ENCODE measurements at places on chromosomes 2 and 18. TPM values are rescaled to one million over a fixed set of nuclear protein-coding genes. Genes with fewer than 3 reads are reported as not detected.
A peak's percentile ranks its signal among the peaks of the same experiment; 100 is the strongest.

The RPRM gene
- not detected for polyA plus RNA-seq

- DNase-seq = peak; percentile 64
These were observed 159.2 kb upstream of the SCN7A start for GRCh38 chr2:166653185-166653813.

The TMEM237 gene
- polyA plus RNA-seq = 29.4 TPM

The MC2R gene
- not detected for polyA plus RNA-seq

The DPP10 gene
- polyA plus RNA-seq = not detected

DNA sequence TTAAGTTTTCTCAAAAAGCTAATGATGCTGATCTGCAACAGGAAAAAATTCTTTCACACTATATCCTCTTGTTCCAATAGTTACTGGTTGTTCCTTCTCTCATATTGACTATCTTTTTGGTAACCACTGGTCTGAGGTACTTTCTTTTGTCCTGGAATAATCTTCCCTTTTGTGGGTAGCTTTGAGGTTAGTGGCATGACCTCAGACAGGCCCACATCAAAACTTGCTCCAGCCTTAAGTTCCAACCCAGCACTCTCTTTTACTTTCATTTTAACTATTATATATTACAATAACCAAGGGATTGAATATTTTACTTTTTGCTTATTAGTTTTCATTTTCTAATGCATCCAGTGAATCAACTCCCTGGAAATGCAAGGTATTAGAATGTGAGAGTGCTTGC, 9.5 kb downstream of the REG1A start:
- DNase-seq = no peak

The CYP1B1 gene
- polyA plus RNA-seq = 0.65 TPM

DNA sequence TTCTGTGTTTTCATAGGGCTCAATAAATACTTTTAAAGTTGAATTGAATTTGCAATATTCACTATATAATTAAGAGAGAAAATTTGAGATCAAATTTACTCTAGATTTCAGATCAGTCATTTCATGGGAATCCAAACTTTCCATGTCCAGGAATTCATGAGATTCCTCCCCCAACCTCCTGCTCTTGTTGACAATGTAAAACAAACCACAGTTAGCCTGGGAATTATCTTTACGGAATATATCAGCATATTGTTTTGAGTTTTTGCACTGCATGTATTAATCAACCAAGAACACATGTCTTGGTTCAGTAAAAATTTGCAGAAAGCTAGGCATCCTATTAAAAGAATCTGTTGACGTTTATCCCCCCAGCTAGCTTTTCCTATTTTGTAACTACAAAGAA, 42.3 kb downstream of the CYP1B1 start:
- no peak for DNase-seq

The ASPRV1 gene
- polyA plus RNA-seq = 0.14 TPM

- peak; percentile 85 for DNase-seq
These were observed 41.7 kb upstream of the SLC3A1 start for GRCh38 chr2:44233450-44234128.

DNA sequence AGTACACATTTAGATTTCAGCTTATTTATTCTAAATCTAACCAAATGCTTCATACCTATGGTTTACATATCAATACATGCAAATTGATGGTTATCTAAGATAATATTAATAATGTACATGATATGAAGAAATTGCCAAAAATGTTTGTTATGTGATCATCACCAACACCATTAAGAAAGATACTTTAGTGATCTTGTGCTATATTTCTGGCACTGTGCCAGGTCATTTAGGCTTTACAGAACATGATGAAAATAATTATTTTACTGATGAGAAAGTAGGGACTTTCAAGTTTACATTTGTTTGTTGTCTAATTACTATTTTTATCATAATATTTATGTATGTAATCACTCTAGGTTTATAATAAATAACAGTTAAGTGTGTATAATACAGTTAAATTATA, 158.3 kb downstream of the GULP1 start:
- DNase-seq = no peak

DNA sequence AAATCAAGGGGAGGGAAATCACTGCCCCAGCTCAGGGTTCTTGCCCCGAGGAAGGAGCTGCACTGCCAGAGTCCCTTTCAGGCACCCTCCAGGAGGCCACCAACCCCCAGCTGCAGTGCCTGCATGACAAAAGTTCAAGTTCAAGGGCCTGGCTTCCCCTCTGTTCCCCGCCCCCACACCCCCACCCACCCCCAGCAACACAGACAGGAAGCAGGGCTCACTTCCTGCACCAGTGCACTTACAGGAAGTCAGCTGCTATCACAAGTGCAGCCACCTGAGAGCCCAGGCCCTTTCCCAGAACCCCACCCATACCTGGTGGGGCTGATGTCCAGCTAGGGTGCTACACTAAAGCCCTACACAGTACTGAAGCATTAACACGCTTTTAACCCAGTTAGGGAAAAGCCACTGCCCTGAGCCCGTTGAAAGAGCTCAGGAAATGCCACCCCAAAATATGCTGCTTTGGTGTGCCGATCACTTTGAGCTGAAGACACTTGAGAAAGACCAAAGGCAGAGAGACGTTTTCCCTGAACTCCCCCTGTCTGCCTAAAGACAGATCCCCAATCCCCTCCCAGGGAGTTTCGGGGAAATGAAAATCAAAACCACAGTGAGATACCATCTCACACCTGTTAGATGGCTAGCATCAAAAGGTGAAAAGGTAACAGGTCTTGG, 109.9 kb upstream of the CAB39 start:
- DNase-seq = no peak

DNA sequence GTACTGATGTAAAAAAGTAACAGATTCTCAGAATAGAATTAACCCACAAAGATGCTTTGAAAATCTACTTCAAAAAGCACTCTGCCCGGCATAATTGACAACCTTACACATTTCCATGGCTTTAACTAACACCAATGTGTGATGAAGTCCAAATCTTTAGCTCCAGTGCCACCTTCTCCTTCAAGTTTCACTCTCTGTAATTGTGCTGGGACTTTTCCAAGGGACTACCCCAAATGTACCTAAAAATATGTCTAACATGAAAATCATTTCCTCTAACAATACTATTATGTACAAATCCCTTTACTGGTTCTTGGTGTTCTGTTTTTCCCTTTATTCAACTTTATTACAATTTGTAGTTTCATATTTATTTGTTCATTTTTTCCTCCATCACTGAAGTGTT, 20.6 kb upstream of the UBE2E3 start:
- no peak for DNase-seq

The PCARE gene
- polyA plus RNA-seq = not detected

DNA sequence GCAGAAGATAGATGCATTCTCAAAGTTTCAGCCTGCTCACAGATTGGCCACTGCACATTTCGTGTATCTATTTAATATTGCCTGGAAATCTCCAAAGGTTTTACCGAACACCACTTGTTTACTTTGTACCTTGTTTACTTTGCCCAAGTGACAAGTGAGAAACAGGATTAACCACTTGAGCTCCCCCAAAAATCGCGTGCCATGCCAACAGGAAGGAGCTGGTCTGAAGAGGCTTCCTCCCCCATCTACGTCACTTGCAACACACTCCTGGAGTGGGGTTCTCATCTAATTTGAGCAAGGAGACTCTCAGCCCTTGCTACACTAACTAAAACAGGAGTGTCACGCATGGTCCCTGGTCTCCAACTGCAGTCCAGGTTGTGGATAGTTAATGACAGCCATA, 212.5 kb upstream of the TMEM200C start:
- DNase-seq = no peak

The C18orf63 gene
- not detected for polyA plus RNA-seq

DNA sequence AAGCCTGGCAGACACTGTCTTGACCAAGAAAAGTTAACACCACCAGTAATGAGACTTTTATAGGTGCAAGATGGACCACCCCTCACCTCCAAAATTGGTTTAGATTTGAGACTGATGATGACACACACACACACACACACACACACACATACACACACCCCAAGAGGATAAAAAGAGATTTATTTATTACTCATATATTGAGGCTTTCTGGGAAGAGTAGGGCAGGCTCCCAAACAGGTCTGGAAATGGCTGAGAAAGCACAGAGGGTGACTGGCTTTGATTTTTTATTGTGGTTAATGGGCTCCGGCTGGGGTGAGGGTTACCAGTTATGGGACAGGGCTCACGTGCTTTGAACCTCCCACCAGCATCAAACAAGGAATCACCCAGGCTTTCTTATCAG, 54.2 kb upstream of the ADAM23 start:
- DNase-seq = no peak

- no peak for DNase-seq
These were observed 14.1 kb upstream of the KLF11 start for GRCh38 chr2:10028988-10029874.

DNA sequence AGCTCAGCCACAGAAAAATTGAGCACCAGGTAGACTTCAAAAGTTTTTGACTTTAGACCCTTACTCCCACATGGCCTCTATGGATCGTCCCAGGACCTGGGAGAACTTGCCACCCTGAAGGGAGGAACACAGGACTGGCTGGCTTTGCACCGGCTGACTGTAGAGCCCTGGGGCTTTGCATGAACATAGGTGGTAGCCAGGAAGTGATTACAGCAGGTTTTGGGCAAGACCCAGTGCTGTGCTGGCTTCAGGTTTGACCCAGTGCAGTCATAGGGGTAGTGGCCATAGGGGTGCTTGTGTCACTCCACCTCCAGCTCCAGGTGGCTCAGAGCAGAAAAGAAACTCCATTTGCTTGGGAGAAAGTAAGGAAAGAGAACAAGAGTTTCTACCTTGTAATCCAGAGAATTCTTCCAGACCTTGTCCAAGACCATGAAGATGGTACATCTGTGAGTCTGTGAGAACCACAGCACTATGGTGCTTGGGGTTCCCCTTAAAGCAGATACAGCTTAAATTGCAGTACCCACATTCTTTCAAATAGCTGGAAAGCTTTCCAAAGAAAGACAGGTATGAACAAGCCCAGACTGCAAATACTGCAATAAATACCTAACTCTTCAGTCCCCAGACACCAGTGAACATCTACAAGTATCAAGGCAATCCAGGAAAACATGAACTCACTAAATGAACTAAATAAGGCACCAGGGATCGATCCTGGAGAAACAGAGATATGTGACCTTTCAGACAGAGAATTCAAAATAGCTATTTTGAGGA, 13.0 kb upstream of the SESTD1 start:
- no peak for DNase-seq

DNA sequence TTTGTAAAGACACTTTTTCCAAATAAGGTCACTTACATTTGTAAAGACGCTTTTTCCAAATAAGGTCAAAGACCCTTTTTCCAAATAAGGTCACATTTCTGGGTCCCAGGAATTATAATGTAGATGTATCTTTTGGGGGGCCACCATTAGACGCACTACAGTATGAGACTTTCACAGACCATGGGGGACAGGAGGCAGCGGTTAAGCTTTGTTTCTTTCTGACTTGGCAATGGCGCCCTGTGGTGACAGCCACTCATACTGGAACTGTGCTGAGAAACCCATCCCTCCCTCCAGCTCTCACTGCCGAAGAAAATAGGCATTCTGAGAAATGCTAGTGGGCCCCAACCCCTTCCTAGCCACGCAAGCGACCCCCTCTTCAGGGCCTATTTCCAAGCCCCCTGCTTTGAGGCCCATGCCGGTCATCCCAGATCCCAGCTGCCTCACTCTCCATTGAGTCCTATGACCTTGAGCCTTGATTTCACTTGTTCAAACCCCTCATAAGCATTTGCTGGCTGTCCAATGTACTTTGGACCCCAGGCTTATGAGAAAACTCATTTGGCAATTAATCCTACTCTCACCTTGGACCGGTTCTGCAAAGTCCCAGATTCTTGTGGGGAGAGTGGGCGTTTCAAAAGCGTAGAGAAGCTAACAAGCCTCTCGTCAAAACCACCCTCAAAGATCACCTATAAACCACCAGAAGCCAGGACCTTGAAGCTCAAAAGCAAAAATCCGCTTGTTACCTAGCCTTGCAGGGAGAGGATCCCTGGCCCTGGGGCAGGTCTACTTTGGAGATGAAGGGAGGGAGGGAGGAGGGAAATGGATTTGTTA, 11.3 kb upstream of the SPATA3 start:
- DNase-seq = no peak

GRCh38 chr18:43393174-43393573, 115.9 kb upstream of the SYT4 start:
- no peak for DNase-seq

DNA sequence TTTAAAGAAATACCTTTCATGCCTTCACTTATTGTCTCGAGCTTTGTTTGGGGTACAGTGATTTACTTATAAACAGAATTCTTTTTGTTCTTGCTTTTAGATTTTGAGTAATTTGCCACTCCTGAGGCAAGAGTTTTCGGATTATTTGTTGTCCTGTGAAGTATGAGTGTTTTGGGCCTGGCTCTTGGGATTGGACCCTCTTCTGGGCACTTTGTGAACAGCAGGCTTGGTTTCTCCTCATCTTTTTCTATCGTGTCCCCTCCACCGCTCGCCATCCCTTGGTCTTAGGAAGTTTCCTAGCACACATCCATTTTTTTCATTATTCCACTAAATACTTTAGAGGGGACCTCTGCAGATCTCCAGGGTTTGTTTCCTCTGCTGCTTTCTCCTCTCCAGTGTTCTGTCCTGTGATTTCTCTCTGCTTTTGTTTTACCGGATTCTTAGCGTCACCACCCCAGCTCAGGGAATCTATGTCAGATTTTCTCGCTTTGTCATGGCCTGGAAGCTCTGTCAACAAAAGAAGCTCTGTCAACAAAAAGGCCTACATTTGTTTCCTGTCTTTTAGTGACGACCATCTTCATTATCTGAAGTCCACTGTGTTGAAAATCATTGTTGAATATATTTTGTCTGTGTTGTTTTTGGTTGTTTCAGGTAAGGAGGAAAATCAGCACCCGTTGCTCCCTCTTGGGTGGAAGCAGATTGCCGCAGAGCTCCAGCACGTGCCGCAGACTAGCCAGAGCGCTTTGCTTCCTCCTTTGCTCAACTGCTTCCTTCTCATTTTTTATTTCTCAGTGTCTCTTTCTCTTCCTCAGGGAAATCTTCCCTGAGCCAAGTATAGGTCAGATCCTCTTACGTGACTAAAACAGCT, 27.8 kb downstream of the ANKRD62 start:
- DNase-seq = peak; percentile 1

GRCh38 chr18:37853706-37854105, 288.1 kb upstream of the CELF4 start:
- no peak for DNase-seq

GRCh38 chr2:157465554-157465953, 21.7 kb upstream of the CYTIP start:
- no peak for DNase-seq
